Right atrium auricular region (tissue), 2 donors: ENCODE measurements at places on chromosomes 5 and 9.

DNA sequence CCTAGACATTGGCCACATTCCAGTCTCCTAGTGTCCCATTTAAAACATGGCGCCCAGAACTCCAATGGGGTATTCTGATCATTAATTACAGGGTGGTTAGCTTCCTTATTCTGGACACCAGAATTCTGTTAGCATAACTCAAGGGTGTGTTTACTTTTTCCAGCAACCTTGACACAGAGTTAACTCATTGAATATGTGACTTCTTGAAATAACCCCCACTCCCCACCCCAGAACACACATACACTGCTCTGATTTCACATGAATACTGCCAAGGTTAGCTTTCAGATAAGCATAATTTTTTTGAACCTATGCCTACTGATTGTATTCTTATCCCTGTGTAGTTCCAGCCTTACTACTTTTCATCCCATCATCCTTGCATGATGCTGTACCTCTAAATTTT, 151.1 kb downstream of the SMARCA2 start:
- peaks cover 20% of the 10 kb centered on the region for H3K36me3 ChIP-seq
- H3K27ac ChIP-seq = no peak overlapping the region
- no peak for DNase-seq
- no peak overlapping the region for H3K4me3 ChIP-seq

- peak overlapping the region; percentile 49 for H3K27ac ChIP-seq
- no peaks in the 10 kb centered on the region for H3K27me3 ChIP-seq
- no peaks in the 10 kb centered on the region for H3K4me1 ChIP-seq
- DNase-seq = no peak
Observed at GRCh38 chr5:112227911-112228631, 191.0 kb downstream of the EPB41L4A start.

DNA sequence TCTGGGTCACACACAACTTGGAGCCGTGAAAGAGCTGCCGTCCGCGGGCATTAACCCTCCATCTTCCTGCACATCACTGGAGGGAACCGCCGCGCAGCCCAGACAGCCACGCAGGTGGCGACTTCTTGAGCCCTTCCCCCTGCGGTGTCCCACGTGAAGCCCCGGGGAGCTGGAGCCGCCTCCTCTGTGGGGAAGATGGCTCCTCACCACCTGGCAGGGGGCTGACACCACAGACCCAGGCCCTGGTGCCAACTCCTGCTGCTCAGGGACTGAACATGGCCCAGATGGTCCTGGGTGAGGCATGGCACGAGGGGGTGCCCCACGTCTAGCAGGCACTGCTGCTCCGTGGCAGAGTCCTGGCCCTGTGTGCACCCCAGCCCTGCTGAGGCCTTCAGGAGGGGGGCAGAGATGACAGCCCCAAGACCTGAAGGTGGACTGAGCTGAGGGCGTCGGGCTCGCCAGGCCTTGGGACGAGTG, 38.9 kb downstream of the NDUFS6 start:
- no peaks in the 10 kb centered on the region for H3K36me3 ChIP-seq
- H3K4me1 ChIP-seq = no peaks in the 10 kb centered on the region
- no peak overlapping the region for H3K4me3 ChIP-seq
- H3K27ac ChIP-seq = no peak overlapping the region

DNA sequence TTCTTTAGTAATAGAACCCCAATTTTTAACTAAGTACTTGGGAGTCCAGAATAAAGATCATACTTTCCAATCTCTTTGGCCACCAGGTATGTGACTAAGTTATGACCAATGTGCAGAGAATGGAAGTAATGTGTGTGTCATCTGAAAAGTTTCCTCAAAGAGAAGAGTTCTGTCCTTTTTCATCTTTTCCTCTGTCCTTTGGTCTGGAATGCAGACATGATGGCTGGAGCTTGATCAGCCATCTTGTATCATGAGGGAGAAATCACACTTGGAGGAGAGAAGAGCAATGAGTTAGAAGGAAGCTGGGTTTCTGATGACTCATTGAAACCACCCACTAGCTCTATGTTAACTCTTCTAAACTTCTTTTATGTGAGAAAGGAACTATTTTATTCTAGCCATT, 5.5 kb upstream of the CPEB4 start:
- no peak overlapping the region for H3K4me3 ChIP-seq
- no peak overlapping the region for H3K27ac ChIP-seq
- DNase-seq = no peak
- H3K27me3 ChIP-seq = no peaks in the 10 kb centered on the region
- no peaks in the 10 kb centered on the region for H3K4me1 ChIP-seq
